ENCODE measurements at places on chromosomes 5 and 9. TPM values are rescaled to one million over a fixed set of nuclear protein-coding genes. Genes with fewer than 3 reads are reported as not detected.

DNA sequence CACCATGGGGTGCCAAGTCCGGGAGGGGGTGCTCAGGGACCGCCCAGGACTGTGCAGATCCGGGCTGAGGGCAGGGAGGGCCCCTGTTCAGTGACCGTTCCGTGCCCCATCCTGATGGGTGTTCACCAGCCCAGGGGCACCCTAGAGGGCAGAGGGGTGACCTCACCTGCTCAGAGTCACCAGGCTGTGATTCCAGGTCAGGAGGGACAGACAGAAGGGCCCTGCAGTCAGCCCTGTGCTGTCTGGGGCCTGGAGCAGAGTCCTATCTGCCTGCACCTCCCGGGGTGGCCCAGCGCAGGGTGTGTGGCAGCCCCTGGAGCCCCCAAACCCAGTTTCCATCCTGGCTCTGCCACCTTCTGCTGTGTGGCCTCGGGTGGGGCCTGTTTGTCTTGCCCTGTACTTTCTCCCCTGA, 241.9 kb downstream of the PBX3 start:
- no peaks in the 10 kb centered on the region for H3K4me1 ChIP-seq
- no peaks in the 10 kb centered on the region for H3K36me3 ChIP-seq
- no peaks in the 10 kb centered on the region for H3K27me3 ChIP-seq
- no peak overlapping the region for H3K27ac ChIP-seq
- no peak for DNase-seq
- H3K4me3 ChIP-seq, result no peak overlapping the region

- H3K27ac ChIP-seq, result no peak overlapping the region
- H3K4me3 ChIP-seq, result no peak overlapping the region
- H3K36me3 ChIP-seq, result peaks cover 18% of the 10 kb centered on the region
- DNase-seq, result no peak
- no peaks in the 10 kb centered on the region for H3K27me3 ChIP-seq
Observed at GRCh38 chr9:123863164-123863855, 66.6 kb downstream of the DENND1A start.

DNA sequence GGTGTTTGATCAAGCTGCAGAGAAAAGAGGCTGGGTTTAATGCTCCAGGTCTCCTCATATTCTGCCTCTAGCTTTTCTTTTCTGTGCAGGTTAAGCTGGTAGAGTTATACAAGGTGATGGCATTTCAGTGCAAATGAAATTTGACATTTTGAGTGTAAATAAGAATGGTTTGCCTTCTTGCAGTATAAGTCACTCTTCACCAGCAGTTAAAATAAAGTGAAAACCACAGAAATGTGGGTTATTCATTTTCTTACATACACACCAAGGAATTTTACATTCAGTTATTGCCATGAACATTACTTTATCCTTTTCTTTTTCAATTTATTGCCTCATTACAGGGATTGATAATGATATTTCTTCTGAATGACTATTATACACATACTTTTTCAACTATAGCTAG, 337.5 kb upstream of the PCSK5 start:
- H3K27me3 ChIP-seq, result no peaks in the 10 kb centered on the region
- no peaks in the 10 kb centered on the region for H3K36me3 ChIP-seq
- H3K4me3 ChIP-seq, result no peak overlapping the region
- no peaks in the 10 kb centered on the region for H3K4me1 ChIP-seq

GRCh38 chr9:126517833-126518356, 95.8 kb upstream of the LMX1B start:
- peaks cover 32% of the 10 kb centered on the region for H3K4me1 ChIP-seq
- H3K27ac ChIP-seq, result peak overlapping the region; percentile 72
- no peaks in the 10 kb centered on the region for H3K36me3 ChIP-seq
- peak overlapping the region; percentile 74 for H3K4me3 ChIP-seq
- no peak for DNase-seq

GRCh38 chr5:140734354-140734753, 34.1 kb downstream of the ZMAT2 start:
- no peak overlapping the region for H3K4me3 ChIP-seq
- peaks cover 25% of the 10 kb centered on the region for H3K27me3 ChIP-seq
- H3K27ac ChIP-seq, result no peak overlapping the region

DNA sequence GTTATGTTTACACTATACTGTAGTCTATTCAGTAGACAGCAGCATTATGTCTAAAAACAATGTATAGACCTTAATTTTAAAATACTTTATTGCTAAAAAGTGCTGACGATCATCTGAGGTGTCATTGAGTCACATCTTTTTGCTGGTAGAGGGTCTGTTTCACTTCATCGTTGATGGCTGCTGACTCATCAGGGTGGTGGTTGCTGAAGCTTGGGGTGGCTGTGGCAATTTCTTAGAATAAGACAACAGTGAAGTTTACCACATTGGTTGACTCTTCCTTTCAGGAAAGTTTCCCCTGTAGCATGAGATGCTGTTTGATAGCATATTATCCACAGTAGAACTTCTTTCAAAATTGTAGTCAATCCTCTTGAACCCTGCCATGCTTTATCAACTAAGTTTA, 150.3 kb downstream of the FBXL7 start:
- H3K27me3 ChIP-seq, result no peaks in the 10 kb centered on the region
- H3K36me3 ChIP-seq, result no peaks in the 10 kb centered on the region
- no peak overlapping the region for H3K27ac ChIP-seq
- H3K4me1 ChIP-seq, result no peaks in the 10 kb centered on the region
- no peak overlapping the region for H3K4me3 ChIP-seq

- H3K27ac ChIP-seq, result no peak overlapping the region
- no peaks in the 10 kb centered on the region for H3K36me3 ChIP-seq
- no peaks in the 10 kb centered on the region for H3K4me1 ChIP-seq
- H3K27me3 ChIP-seq, result peaks cover 13% of the 10 kb centered on the region
- H3K4me3 ChIP-seq, result no peak overlapping the region
Observed at GRCh38 chr5:62152394-62153087, 153.5 kb upstream of the KIF2A start.

- H3K27ac ChIP-seq, result peak overlapping the region; percentile 93
- H3K4me3 ChIP-seq, result peak overlapping the region; percentile 85
- peaks cover 17% of the 10 kb centered on the region for H3K36me3 ChIP-seq
Observed at GRCh38 chr9:470552-471194, 256.0 kb downstream of the DOCK8 start.

The ACOT12 gene
- not detected for total RNA-seq

The SLC25A48 gene
- not detected for total RNA-seq

The HSD17B3 gene
- total RNA-seq, result not detected

The RORB gene
- 0.16 TPM for total RNA-seq

The PCDHGC5 gene
- not detected for total RNA-seq

Data from activated CD8-positive, alpha-beta T cell treated with anti-CD3 and anti-CD28 coated beads, Interleukin-2, amount 10 ng/mL, durations not matched to agents 7 days and 5 days (primary cell).